ENCODE measurements at places on chromosomes 4 and X.

- no peak for DNase-seq
Observed at GRCh38 chr4:108884596-108884995, 121.7 kb upstream of the ETNPPL start.

GRCh38 chrX:11427453-11428071 lies 134.3 kb downstream of the AMELX start:
- no peak for DNase-seq

DNA sequence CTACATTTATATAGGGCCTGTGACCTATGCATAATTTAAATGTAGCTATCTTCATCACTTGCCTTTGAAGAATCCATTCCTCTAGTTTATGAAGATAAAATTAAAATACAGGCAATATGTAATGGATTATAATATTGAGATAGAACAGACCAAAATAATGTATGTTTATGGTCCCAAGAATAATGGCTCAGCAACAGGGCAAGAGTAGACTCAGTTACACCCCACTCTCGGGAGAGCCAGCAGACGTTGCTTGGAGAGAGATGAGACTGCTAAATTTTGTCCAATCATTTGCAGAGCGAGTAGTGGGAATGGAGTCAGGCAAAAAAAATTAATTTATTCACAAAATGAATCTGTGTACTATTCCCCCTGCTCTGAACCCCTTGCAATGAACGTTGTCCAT lies 223.2 kb upstream of the FAT4 start:
- no peak for DNase-seq

- DNase-seq: no peak
Observed at GRCh38 chr4:123748806-123749205, 352.2 kb downstream of the SPRY1 start.

DNA sequence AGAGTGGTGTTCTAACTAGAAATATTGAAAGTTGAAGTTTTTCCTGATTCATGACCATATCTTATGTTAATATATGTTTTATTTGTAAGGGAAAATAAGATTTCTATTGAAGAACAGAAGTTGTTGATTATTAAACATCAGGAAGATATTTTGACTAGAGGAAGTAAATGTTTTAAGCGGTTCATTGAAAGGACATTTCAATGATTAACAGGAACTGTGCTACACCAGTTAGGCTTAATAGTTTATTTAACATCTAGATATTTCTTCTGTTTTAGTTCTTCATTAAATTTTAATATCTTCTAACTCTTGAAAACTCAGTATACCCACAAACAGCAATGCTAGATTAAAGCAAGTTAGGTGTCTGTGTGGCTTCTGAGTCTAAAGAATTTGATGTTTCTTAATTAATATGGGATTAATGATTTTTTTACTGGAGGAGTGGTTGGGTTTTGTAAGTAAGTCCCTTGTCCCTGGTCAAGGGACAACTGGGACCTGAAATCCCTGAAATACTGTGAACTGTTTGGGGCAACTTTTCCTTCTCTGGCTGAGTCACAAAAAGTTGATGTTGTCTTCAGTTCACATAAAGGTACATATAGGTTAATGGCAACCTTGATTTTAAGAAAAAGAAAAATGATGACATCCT lies 42.9 kb upstream of the CYP4V2 start:
- no peak for DNase-seq

DNA sequence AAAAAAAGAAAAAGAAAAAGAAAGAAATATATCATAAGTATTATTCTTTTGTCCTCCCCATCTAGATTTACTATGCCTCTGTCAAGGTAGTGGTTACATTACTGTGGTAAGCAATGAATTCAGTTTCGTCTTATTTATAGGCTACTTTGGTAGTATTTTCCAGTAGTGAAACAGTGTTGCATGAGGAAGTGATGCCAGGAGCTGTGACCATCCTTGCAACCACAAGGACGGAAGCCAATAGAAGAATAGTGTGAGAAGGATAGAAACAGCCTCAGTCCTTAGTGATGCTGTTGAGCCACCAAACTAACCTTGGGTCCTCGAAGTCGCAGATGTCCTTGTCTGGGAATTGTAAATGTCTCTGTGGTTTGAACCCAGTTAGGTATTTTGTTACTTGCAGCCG lies 328.5 kb downstream of the PPP3CA start:
- DNase-seq: no peak

DNA sequence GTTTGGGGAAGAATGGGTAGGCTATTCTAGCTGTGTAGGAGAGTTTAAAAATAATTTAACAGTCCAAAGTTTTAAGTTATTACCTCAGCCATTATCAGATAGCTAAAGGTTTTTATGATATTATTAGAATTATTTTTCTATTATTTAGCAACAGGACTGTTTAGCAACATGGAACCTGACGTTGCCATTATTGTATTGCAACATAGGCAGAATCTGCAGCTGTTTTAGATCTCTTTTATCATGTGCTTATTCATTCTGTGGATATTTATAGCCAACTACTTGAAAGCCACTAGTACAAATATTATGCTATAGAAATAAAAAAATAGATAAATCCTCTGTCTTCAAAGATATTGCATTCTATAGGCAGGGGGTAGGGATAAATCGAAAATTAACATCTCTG lies 382.0 kb upstream of the TRAM1L1 start:
- DNase-seq: no peak

GRCh38 chr4:168574581-168575295 lies 77.9 kb downstream of the PALLD start:
- DNase-seq: no peak

DNA sequence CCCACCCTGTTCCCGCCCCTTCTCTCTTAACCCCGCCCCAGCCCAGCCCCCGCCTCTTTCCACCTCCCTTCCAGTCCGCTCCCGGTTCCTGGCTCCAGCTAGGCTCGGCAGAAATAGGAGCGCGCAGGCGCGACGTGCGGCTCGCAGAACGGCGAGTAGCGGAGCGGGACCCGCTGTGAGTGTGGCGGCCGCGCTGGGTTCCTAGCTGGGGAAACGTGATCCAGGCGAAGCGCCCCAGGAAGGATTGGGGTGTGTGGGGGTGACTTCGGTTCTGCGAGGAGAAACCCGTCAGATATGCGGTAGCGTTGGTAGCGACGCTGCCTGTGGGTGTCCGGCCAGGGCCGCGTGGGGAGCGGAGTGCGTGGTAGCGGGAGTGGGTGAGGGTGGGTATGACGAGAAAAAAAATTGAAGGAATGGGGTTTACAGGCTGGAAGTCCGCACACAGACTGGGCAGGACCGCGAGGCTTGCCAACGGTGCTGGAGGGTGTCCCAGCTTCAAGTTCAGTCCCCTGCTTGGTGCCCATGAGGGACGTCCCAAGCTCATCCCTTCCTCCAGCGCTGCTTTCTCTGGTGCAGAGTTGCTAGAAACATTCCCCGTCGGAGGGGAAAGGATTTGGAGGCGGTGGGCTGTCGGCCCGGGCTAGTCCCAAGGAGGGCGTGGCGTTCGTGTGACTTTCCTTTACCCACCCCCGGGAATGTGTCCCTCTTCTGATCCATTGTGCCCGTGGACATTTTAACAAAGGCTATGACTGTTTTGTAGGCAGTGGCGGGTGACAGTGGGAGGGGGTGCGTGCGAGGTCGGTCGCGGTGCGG lies at the start of gene PRRG1:
PRRG1 (plus strand) TSS at position 144 of the 813 bp plus-strand sequence. CDS start 56,886 bp downstream, outside the sequence.
- no peak for DNase-seq

- peak; percentile 28 for DNase-seq
Observed at GRCh38 chr4:75940692-75941253, at the start of gene NAAA. NAAA (minus strand) TSS chr4:75941013; CDS start chr4:75940949, 64 bp downstream.

GRCh38 chrX:16187024-16187760 lies 19.9 kb downstream of the MAGEB17 start:
- no peak for DNase-seq

DNA sequence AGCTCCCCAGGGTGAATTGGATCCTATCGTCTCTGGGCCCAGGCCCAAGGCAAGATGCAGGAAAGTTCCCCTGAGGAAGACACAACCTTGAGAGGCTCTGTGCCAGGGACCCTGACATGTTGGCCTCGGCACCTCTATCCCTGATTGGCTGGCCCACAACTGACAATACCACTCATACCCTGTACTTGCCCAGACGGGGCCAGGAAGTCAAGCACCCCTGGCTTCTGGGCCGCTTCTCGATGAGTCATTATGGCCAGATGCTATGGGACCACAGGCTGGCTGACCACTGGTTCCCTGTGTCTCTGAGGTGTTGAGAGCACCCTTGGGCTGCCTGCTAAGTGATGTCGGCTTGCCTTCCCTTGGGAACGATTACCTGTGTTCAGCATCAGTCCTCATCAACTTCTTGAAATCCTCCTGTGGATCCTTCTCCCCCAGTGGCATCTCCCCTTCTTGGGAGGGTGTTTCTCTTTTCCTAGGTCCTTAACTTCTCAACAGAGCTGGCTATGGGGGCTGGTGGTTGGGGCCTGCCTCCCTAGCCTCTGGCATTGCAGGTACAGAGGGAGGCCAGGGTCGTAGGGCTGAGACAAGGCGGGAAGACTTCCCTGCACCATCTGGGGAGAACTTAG lies 54.5 kb upstream of the MAMLD1 start:
- DNase-seq: no peak

- no peak for DNase-seq
Observed at GRCh38 chr4:8238515-8239053, 31.0 kb upstream of the HTRA3 start.

GRCh38 chrX:153638041-153638371 lies 9.0 kb upstream of the DUSP9 start:
- no peak for DNase-seq

- no peak for DNase-seq
Observed at GRCh38 chrX:40807384-40807783, 72.0 kb upstream of the MED14 start.

DNA sequence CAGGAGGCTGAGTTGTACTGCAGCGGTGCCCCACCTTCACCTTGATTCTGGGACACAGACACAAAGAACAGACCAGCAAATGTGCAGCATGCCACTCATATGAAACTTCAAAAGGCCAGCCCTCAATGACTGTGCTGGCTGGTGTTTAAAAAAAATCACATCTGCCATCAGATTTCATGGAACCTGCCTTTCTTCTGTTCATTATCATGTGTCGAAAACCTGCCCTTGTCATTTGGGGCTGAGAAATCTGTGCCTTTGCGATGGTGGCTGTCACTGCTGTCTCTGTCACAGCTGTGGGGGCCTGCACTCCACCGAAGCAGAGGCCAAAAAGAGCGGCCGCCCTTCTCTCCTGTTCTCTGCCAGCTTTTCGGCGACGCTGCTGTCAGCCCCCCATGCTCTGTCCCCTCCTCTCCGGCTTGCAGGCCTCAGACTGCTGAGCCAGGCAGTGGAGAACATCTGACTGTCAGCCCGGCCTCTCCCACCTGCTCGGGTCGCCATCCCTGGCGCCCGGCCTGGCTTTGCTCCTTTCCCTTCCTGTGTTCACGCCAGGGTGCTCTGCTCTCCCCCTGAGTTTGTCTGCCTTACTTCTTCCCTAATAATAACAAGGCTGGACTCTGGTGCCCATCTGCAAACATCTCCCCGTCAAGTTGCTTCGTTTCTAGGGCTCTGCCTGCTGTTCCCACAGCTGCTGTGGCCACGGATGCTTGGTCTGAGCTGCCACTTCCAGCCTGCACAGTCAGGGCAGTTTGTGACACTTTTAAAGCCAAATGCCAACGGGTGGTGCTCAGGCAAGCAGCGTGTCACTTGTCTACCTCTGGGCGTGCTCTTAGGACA lies 355.2 kb downstream of the UNC5C start:
- no peak for DNase-seq

GRCh38 chr4:159206427-159206871 lies 103.6 kb downstream of the RAPGEF2 start:
- no peak for DNase-seq

- DNase-seq: no peak
Observed at GRCh38 chr4:8170341-8170740, 11.7 kb upstream of the ABLIM2 start.

GRCh38 chr4:165692082-165692481 lies 181.0 kb upstream of the TLL1 start:
- DNase-seq: no peak

- DNase-seq: peak; percentile 56
Observed at GRCh38 chr4:64539234-64539849, 130.1 kb upstream of the TECRL start.

- no peak for DNase-seq
Observed at GRCh38 chrX:16585486-16586376, 64.2 kb upstream of the S100G start.

DNA sequence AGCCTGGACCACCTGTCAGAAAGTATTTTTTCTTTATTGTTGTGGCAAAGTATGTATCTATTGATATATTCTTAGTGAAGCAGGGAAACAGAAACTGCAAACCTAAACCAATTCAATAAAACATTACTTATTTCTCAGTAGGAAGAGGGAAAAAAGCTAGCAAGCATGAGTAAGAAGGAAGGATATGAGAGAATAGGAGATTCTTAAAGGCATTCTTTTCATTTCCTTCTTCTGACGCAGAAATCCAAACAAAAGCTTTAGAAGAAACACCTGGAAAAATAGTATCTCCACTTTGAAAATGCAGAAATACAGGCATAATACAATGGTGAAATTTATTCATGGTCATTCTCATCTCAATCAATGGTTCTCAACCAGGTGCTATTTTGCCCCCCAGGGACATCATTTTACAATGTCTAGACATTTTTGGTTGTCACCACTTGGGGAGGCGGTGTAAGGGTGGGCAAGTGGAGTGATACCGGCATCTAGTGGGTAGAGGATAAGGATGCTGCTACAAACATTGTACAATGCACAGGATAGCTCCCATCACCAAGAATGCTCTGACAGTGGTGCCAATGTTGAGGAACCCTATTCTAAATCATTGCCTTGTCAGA lies 21.7 kb upstream of the ATXN3L start:
- no peak for DNase-seq

GRCh38 chrX:72100051-72100755 lies 31.5 kb downstream of the RTL5 start:
- DNase-seq: no peak

- no peak for DNase-seq
Observed at GRCh38 chr4:108744307-108744706, 18.5 kb downstream of the ETNPPL start.

GRCh38 chr4:62126064-62126732 lies 926.1 kb downstream of the ADGRL3 start:
- no peak for DNase-seq

- no peak for DNase-seq
Observed at GRCh38 chr4:629915-630641, 4.7 kb downstream of the PDE6B start.

GRCh38 chrX:15755091-15755490 lies 17.0 kb downstream of the CA5B start:
- DNase-seq: no peak

DNA sequence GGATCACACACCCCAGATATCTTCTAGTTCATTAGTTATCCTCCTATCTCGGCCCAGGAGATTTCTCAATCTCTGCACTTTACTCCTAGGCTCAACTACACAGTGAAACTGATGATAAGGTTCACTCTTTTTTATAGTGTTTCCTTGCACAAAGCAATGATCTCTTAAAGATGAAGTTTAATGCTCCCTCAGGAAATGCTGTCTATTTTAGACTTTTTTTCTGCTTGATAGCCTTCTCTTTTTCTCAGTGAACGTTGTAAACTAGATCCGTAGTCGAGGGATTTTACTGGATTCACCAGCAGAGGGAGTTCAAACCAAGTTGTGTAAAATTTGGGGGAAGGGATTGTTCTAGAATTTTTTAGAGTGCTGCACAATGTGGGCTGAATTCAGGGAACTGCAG lies 269.6 kb downstream of the GBA3 start:
- DNase-seq: peak; percentile 14
